NCI-H2029 treated with DMSO at 0.1 percent for 48 hours (cell line): ENCODE measurements at places on chromosomes 6 and 20.

- no peak for DNase-seq
Observed at GRCh38 chr6:1576711-1577110, 33.0 kb upstream of the FOXC1 start.

DNA sequence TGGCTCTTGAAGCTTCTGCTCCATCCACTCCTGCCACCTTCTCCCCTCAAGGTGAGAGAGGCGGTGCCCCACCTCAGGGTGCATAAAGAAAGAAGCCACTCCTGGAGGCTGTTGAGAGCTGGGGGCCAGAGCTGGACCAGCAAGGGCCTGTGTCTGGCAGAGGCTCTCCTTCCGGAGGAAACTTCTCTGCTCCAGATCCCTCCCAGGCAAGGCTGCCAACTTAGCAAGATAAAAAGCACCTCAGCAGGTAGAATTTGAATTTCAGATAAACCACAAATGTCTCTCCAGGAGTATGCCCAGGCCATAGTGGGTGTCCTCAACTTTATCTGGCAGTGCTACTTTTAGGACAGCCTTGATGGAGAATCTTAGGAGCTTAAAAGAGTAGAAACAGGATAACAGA, 13.8 kb downstream of the UNC93A start:
- DNase-seq = no peak

DNA sequence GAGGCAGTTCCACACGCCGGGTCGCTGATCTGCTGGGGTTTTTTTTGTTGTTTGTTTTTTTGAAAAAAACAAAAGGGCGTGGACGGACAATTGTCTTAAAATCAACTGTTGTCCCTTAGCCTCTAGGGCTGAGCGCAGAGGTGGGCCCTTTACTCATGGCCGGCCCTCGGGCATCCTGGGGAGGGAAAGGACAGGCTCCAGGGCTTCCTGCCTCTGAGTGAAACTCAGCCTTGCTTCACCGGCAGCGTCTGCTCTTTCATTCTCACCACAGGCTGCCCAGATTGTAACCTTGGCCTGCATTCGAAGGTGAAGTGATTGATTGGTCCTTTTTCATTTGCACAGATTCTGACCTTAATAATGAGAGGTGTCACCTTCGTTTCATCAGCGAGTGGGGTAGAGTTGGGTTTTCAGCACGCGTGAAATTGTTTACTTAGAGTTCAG, 797 bp downstream of the SMIM13 start:
- DNase-seq = peak; percentile 68

- no peak for DNase-seq
Observed at GRCh38 chr20:18585134-18585533, 2.7 kb upstream of the DTD1 start.

DNA sequence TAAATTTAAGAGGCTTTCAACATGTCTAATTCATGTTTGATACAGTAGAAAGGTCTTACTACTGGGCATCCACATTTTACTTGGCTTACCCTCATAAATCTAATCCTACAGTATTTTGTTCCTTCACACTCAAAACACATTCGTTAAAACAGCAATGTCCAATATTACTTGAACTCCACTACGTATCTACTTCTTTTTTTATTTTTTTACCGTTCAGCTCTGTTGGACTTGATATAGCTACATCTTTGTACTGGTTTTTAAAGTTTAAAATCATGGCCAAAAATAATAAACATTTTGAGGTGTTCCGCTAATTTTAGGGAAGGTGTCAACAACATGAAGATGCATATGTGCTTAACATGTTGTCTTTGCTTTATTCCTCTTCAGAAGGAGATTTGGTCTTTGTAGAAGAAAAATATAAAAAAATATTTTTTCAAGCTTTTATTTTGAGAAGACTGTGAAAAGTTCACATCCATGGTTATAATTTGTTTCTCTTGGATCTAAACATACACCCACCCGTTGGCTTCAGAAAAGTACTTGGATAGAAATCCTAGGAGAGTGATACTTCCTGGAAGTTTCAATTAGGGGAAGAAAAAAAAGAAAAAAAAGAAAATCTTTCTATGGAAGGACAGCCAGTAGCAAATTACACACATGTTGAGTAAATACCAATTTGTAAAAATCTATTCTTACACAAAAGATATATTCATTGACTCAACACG, 71.5 kb downstream of the EPB41L2 start:
- DNase-seq = no peak

- no peak for DNase-seq
Observed at GRCh38 chr20:64131406-64131805, 24.0 kb upstream of the NPBWR2 start.
